Hepatocyte (in vitro differentiated cells): ENCODE measurements at places on chromosomes 3 and 15. TPM values are rescaled to one million over a fixed set of nuclear protein-coding genes. Genes with fewer than 3 reads are reported as not detected.

GOLGA6D gene
- 0.76 TPM in 1 of 2 replicates, not detected in the other for total RNA-seq

SAMMSON gene
- 0.10 TPM in 1 of 2 replicates, not detected in the other for total RNA-seq

GP5 gene
- 0.27 and 0.52 TPM in 2 replicates for total RNA-seq

PPP1R14D gene
- 0.24 TPM in 1 of 2 replicates, not detected in the other for total RNA-seq

XCR1 gene
- total RNA-seq, result 0.27 and 0.40 TPM in 2 replicates

TMF1 gene
- total RNA-seq, result 32.0 and 39.6 TPM in 2 replicates

GOLIM4 gene
- total RNA-seq, result 67.2 and 67.7 TPM in 2 replicates

FBXO45 gene
- 10.1 and 12.2 TPM in 2 replicates for total RNA-seq

DNA sequence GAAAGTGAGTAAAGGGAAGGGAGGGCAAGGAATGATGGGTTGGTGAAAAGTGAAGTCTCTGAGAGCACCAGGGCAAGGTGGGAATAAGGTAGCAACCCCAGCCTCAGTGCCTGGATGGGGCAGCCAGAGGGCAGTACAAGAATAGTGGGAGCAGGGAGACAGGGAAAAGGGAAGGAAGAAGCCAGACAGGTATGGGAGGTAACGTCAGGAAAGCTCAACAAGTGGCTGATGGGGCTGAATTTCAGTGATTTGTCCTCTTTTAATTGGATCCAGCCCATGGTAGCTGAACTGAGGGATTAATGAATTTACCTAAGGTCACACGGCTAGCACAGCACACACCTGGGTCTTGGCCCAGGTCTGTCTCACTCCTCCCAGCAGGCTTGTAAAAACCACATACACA, 12.6 kb downstream of the RORA start:
- peak; percentile 28 for DNase-seq

GRCh38 chr15:98455904-98456303, 192.4 kb upstream of the IGF1R start:
- DNase-seq, result no peak

DNA sequence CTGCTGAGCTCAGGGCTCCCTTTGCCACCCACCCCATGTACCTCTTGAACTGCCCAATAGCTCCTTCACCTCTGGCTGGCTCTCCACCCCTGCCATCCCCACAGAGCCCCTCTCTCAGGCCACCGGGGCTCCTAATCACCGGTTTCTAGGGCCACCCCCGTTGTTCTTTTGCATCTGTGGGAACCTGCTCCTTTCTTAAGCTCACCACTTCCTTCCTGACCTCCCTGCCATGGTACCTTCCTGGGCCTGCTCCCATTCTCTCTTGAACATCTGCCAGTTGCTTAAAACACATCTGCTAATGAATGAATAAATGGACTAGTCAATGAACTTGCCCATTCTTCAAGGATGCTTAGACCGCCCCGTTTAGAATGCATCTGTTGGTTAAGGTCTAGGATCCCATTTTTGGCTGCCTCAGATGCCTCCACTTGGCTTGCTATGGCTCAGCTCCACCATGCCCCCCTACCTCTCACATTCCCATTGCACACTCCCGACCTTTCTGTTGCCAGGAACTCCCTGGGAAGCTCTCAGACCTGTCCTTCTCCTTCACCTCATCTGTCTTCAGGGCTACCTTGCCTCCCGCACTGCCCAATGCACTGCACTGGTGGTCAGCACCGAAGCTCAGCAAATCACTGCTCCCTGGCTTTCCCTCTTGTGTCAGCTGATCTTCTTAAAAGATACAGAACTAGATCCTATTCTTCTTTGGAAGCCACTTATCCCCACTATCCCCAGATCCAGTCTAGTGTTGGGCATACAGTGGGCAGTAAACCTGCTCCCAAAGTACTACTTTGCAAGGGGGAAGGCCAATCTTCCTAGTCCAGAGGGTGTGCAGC, 9.1 kb downstream of the AMOTL2 start:
- DNase-seq, result no peak

DNA sequence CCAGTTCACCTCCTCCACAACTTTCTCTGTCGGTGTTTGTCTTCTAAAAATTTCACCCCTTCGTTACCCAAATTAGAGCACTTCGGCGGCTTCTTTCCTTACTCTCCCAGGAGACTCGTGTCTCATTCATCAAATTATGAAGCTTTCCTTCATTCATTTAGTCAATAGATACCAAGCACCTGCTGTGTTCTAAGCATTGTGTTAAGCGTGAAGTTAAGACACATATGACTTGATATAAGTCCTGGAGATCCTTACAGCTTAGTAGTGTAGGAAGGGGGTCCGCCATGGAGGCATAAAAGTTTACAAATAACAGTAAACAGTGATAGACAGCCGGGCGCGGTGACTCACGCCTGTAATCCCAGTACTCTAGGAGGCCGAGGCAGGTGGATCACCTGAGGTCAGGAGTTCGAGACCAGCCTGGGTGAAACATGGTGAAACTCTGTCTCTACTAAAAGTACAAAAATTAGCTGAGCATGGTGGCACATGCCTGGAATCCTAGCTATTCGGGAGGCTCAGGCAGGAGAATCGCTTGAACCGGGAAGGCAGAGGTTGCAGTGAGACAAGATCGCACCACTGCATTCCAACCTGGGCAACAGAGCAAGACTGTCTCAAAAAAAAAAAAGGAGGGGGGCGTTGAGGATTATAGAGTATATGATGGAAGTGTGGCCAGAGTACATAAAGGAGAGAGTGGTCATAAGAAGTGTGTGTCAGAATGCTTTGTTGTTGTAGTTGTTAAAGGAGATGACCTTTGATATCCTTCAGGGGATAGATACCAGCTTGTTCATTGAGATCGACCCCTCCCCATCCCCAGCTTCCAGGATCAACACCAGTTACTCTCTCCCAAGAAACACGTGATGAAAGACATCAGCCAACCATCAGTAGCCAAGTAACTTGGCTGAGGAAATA, 744 bp upstream of the CCDC32 start:
- DNase-seq, result no peak

GRCh38 chr15:31300981-31301672, 25.5 kb upstream of the KLF13 start:
- DNase-seq, result no peak

- no peak for DNase-seq
These were observed 112.2 kb downstream of the CHL1 start for GRCh38 chr3:308597-309321.
